ENCODE measurements at places on chromosomes 7 and 10.

- DNase-seq: no peak
These were observed 117.6 kb upstream of the FERD3L start for GRCh38 chr7:19262826-19263225.

- peak; percentile 45 for DNase-seq
These were observed 657 bp upstream of the TMEM178B start for GRCh38 chr7:141073173-141073640.

- no peak for DNase-seq
These were observed 11.8 kb downstream of the ECD start for GRCh38 chr10:73156054-73156453.

- DNase-seq: no peak
These were observed 95.8 kb downstream of the CXCL12 start for GRCh38 chr10:44289125-44289524.

DNA sequence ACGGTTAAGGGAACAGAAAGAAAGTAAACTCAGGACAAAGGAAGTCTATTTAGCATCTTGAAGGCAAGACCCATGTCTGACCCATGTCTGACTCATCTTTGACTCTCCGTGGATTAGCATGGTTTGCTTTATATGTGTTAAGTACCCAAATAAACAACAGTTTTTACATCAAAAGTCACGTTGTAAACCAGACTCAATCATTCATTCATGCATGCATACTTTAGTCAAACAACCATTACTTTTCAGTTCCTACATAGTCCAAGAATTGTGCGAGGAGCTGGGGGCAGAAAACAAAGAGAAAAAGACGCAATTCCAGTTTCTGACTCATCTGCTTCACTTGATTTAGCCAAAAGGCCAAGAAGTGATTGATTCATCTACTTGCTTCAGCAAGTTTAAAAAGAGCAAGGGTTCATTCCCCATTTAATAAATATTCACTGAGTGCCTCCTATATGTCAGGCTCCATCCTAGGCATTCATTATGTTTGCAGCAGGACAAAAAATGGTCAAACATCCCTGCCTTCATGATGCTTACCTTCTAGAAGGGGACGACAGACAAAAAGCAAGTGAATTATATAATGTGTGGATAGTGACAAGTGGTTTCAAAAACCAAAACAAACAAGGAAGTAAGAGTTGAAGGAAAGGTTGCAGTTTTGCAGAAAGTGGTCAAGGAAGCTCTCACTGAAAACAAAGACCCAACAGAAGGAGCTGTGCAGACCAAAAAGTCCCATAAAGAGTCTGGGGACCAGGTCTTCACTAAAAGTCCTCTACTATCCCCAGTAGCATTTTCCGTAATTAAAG, 116.2 kb downstream of the FAM107B start:
- no peak for DNase-seq

DNA sequence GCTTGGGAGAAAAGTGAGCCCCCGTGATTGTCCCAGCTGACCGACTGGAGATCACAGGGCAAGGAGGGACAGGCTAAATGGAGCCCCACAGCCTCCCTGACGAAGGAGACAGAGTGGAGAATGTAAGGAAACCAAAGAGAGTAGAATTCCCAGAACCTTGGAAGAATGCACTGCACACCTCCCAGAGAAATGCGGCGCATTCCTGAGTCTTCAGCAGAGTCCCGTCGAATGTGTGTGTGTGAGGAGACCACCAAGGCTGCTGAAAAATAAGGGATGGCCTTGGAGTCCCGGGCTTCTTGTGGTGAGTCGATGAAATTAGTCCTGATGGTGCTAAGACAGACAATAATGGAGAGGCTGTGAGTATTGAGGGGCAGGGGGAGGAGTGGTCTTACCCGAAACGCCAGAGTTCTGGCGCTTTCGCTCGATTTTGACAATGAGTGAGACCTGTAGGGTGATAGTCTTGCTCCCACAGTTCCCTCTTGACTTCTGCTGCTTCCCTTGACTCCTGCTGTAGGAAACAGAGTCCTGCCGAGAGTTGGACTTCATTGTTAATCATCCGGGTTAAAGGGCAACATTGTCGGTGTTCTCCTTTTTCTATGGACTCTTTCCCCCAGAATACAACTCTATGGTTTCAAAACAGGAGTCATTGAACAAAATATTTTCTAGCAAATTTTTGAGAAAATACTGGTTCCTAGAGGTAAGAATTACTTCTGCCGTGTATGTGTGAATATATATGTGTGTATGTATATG, 103.2 kb downstream of the CNNM2 start:
- no peak for DNase-seq

DNA sequence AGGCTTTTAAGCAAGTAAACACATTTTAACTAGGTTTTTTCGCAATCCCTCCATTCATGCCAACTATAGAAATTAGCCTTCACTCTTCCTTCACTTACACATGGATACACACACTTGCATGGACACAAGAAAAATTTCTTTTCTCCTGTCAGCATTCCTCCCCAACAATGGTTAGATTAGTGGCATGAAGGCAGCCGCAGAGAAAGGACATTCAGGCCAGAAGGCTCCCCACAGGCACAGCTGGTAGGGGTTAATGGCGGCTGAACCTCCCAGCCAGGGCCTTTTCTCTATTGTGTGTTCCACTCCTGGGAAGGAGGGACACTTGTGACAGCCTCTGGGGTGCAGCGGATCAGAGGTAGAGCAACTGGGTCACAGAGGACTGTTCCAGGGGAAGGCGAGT, 255.0 kb upstream of the SP8 start:
- no peak for DNase-seq

DNA sequence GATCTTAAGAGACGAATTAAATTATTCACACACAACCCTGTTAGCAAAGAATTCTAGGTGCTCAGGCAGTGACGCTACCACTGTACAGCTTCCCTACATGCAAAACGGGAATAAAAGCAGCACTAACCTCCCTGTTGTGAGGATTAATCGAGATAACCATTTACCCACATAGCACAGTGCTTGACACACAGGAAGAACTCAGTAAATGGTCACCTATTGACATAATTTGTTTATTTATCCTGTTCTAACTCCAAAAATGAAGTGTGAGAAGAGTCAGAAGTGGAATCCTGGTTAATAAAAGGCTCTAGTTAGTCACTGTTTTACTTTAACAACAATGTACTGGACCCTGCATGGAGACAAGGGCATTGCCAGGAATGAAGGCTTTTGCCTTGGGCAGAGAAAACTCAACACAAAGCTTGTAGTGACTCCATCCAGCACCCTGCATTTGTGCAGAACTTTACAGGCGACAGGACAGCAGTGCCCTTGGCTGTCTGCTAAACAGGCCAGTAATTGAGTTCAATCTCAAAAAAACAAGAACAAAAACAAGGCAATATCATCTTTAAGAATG, 103.8 kb downstream of the SORBS1 start:
- DNase-seq: no peak

- no peak for DNase-seq
These were observed 338.1 kb downstream of the DNAJB6 start for GRCh38 chr7:157674715-157675426.

DNA sequence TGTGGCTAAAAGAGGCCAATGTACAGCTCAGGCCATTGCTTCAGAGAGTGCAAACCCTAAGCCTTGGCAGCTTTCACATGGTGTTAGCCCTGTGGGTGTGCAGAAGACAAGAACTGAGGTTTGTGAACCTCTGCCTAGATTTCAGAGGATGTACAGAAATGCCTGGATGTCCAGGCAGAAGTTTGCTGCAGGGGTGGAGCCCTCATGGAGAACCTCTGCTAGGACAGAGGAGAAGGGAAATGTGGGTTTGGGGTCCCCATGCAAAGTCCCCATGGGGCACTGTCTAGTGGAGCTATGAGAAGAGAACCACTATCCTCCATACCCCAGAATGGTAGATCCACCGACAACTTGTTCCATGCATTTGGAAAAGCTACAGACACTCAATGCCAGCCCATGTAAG, 12.4 kb downstream of the SORCS1 start:
- no peak for DNase-seq

GRCh38 chr10:132548106-132548823, 10.7 kb downstream of the INPP5A start:
- DNase-seq: no peak

DNA sequence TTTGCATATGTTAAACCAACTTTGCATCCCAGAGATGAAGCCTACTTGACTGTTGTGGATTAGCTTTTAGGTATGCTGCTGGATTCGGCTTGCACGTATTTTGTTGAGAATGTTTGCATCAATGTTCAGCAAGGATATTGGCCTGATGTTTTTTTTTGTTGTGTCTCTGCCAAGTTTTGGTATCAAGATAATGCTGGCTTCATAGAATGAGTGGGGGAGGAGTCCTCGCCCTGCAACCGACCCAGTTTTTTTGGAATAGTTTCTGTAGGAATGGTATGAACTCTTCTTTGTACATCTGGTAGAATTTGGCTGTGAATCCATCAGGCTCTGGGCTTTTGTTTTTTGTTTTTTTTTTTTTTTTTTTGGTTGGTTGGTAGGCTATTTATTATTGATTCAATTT, 147.9 kb downstream of the AHR start:
- no peak for DNase-seq

DNA sequence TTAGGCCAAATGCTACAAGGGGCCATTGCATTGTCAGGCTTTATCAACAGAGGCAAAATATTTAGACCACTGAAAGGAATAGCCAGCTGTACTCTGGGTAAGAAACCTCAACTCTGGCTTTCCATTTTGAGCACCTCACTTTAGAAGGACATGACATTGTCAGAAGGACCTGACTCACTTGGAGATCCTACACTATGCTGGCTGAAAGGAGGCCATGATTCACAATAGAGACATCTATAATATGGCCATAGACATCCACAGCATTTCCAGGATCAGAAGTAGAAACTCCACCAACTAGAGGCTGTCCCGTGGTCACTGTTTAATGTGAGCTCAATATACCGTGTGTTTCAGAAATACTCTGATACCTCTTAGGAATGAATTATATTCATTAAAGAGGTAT, 140.9 kb downstream of the BTAF1 start:
- no peak for DNase-seq

- peak; percentile 43 for DNase-seq
These were observed 7.3 kb downstream of the ATP6V1F start for GRCh38 chr7:128869944-128870285.

DNA sequence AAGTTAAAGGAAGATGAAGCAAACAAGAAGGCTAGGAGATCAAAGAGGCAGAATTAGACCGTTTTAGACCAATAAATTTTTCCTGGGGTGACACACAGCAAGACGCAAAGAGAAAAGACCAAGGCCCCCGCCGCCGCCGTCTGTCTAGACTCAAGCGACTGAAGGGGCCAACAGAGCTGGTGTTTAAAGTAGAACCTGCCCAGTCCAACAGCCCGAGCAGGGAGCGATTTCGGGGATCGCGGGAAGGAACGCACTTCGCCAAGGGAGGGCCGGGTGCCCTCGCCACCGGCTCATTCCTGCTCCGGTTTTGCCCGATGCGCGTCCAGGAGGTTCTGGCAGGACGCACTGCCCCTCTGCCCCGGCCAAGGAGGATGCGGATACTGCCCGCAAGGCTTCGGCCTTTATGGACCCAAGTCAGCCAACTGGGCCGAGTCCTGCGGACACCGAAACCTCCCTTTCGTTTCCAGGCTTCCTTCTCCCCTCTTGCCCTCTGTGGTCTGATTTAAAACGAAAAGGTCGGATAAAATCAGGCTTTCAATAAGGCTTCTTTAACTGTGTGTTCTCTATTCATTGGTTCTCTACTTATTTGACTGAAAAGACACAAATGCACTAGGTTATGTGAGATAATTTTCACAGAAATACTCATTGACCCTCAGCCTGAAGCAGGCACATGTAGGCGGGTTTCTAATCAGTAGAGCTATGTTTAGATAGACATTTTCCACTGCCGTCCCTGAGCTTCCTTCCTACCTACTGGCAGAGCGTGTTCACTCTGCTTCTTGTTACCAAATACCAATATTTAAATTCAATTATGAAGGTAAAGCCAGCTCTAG, 2.2 kb upstream of the HOXA7 start:
- DNase-seq: peak; percentile 28

DNA sequence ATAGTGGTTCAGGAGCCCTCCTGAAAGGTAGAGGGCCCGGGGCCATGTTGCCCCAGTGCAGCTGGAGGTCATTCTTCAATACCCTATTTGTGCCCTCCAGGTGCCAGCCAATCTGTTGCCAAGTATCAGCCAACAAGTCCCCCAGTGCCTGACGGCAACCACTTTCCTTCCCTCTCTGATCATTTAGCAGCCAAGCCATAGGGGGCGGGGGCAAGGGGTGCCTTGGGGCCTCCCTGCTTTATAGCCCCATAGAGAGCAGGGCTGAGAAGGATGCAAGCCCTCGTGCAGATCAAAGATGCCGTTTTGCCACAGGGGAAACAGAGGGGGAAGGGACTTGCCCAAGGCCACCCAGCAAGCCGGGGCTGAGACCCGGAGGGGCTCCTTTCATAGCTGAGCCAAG, 149.0 kb upstream of the CHST15 start:
- no peak for DNase-seq

DNA sequence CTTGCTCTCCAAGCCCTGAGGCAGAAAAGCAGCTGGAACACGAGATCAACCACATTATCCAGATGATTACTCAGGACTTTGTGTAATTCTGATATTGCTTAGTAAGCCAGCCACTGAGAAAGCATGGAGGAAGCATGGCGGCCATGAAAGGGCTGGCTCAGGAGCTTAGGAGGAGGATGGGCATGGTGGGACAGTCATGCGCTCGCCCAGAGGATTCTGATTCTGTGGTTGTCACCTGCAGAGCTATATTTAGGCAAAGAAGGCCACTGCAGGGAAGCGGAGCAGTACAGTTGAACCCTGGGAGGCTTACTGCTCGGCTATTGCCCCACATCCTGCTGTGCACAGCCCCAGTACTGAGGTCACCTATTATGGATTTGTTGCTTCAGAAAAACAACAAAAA, 128.8 kb upstream of the DNAJB12 start:
- no peak for DNase-seq

GRCh38 chr10:55870186-55870585, 490.9 kb downstream of the ZWINT start:
- DNase-seq: no peak

DNA sequence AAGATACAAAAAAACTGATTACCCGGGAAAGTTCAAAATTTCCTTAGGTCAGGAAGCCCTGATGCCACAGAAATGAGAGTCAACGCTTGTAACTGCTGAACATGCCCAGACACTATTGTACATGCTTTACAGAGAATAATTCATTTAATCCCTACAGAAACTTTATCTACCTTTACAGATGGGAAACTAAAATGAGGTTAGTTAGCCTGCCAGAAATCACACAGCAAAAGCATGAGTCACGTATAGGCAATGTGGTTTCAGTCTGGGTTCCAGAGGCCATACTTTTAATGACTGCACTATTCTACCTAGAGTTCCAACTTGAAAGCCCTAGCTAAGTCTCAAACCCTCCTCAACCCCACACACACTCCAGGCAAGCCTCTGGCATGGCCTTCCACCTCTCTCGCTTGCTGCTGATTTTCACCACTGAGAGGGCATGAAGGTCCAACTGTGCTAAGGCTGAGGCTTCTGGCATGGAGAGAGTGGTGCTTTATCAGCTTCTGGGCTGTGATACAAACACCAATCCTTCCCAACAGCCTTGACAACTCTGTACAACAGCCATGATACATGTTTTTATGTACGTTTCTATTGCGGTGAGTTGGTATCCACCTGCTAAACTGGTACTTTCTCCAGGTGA, 1011.2 kb upstream of the GHITM start:
- no peak for DNase-seq

All from activated T-cell treated with anti-CD3 and anti-CD28 coated beads, Interleukin-2, amount 50 U/mL, for 48 hours (primary cell).